ENCODE measurements at places on chromosomes 4 and X. TPM values are rescaled to one million over a fixed set of nuclear protein-coding genes. Genes with fewer than 3 reads are reported as not detected.

Gene TLR3
- 0.21 TPM for total RNA-seq

Gene DUSP9
- total RNA-seq: 8.7 TPM

Gene NAT8L
- total RNA-seq: 14.6 TPM

Gene PLAC8
- total RNA-seq: not detected

Gene DAPP1
- 0.09 TPM for total RNA-seq

Gene KCTD8
- 0.56 TPM for total RNA-seq

Gene PPA2
- 126 TPM for total RNA-seq

Gene TMPRSS11F
- total RNA-seq: not detected

Gene FOXR2
- not detected for total RNA-seq

Gene FAM156A
- 29.8 TPM for total RNA-seq

Gene TCEANC
- total RNA-seq: 2.9 TPM

Gene GEMIN8
- 20.5 TPM for total RNA-seq

Gene CDS1
- 2.2 TPM for total RNA-seq

Gene DUX4
- total RNA-seq: not detected

Gene BCORL1
- 10.7 TPM for total RNA-seq

Gene SLC9B1
- total RNA-seq: 0.14 TPM

Gene HMX1
- total RNA-seq: not detected

Gene MAOB
- 0.67 TPM for total RNA-seq

Gene ARHGEF38
- total RNA-seq: not detected

Gene CTSO
- 2.6 TPM for total RNA-seq

Gene RHOXF1
- 0.42 TPM for total RNA-seq

All from cardiac muscle cell (in vitro differentiated cells and primary cell).